GF-D8 (cell line): ENCODE measurements at places on chromosomes 12 and 14.
A peak's percentile ranks its signal among the peaks of the same experiment; 100 is the strongest.

DNA sequence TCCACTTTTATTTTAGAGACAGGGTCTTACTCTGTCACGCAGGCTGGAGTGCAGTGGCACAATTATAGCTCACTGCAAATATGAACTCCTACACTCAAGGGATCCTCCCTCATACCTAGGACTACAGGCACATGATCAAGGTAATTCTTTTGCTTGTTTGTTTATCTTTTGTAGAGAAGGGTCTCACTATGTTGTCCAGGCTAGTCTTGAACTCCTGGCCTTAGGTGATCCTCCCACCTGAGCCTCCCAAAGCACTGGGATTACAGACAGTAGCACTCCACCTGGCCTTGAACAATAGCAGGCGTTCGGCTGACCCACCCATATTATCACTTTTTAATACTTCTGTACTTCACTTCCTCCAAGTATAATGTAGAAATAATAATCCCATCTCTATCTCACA is 1.4 kb upstream of the RACGAP1 start:
- no peak for DNase-seq

GRCh38 chr14:89688507-89689211 is 265.9 kb downstream of the EFCAB11 start:
- DNase-seq, result no peak

DNA sequence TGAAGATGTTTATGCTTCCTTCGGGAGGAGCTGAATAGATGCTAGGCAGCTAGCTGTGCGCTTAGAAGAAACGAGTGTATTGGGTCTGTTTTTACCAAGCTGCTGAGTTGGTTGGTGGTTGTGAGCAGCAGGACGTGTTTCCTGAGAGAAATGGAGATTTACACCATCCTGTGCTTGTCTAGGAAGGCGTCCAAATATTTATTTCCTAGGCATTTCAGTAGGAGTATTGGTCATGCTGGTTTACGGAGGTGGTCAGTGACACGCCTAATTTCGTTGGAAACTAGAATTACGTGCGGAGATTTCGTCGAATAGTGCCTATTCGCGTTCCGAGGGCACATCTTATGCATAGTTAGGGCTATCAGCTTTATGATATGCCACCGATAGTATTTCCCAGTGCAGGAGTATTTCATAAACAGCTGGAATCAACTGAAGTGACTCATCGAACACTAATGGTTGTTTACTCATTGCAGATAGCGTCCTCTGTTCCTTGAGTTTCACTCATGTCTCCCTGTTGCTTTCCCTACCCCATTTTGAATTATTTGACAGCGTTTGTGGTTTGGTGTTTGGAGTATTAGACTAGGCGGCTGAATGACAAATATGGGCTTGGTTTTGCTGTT is 780 bp downstream of the TBC1D15 start:
- DNase-seq, result peak; percentile 1

DNA sequence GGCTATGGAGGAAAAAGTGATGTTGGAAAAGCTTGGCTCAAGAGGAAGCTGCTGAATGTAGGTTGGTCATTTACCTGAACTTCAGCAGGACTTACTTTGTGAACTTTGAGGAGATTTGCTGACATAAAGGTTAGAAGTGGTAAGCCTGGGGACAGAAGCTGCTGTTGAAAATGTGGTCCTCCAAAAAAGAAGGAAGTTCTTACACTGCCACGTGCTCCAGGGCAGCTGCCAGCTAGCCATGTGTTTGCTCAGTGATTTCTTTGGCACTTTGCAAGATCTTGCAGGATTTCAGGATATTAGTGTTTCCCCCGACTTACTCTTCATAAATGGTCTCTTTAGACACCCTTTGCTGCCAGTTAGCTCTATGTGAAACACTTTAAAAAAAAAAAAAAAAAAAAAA is 14.8 kb upstream of the DYRK2 start:
- DNase-seq, result peak; percentile 32

- DNase-seq, result no peak
These were observed 31.9 kb downstream of the RBM19 start for GRCh38 chr12:113934060-113934814.

DNA sequence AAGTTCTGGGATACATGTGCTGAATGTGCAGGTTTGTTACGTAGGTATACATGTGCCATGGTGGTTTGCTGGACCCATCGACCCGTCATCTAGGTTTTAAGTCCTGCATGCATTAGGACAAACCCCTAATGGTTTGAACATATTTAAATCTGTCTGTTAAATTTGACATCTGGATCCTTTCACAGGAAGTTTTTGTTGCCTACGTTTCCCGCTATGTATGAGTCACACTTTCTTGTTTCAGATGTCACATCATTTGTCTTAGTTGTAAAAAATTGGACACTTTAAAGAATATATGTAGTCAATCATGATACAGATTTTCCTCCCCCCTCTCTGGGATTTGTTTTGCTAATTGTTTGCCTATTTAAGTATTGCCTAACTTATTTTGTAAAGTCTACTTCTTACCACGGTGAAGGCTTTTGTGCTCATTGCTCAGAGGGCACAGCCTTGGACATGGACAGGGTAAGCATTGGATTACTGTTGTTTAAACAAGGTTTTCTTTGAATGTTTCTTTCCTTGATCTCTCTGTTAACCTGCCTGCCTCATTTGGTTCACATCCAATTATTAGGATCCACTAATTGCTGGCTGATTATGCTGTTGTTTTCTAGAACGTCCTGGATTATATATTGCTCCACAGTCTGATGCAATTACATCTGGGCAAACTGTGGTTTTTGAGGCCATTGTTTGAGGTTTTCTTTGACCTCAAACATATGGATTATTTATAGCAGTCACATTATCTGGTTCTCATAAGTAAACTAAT is 1441.4 kb downstream of the AACS start:
- DNase-seq, result no peak

GRCh38 chr12:4144676-4145075 is 128.9 kb upstream of the CCND2 start:
- no peak for DNase-seq

GRCh38 chr12:94240171-94240570 is 91.8 kb downstream of the PLXNC1 start:
- DNase-seq, result no peak

DNA sequence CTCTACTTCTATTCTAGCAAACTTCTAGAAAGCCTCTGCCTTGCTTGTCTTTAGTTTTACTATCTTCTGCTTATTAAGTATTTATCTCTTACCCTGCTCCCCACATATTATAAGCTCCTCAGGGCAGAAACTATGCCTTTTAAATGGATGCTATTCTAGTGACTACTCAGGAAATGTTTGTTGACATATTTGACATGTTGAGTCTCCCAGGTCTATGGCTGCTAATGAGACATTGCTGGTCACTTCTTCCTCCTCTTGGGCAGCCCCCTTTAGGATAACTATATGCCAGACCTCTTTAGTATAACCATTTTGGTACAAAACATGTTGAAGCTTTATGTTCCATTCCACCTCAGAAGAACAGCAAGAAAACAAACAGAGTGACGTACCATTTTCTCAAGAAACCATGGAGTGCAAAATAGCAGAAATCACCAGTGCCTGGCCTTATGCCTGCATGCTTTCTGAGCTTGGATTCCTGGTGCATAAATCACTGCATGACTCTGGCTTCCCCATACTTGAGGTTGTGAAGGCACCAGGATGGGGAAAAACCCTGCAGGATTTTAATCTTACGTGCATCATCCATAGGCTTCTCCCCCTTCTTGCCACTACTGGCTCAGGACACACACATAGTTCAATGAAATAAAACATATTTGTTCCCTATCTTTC is 202.6 kb downstream of the TMX1 start:
- DNase-seq, result no peak

GRCh38 chr12:64757771-64758170 is 1.4 kb downstream of the GNS start:
- DNase-seq, result no peak

GRCh38 chr12:19048943-19049342 is 80.6 kb upstream of the PLEKHA5 start:
- no peak for DNase-seq

DNA sequence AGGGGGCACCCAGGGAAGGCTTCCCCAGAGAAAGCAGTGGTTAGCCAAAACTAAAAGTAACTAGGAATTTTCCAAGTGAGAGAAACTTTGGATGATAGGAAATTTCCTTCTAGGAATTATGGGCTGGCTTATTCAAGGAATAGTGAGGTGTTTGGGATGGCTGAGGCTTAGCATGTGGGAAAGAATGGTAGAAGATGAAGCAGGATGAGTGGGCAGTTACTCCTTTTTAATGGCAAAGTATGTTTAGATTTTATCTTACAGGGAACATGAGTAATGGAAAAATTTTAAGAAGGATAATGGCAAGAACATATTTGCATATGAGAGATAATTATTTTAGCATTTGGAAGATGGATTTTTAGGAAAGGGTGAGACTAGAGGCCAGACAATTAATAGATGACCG is 197.6 kb downstream of the SLC38A4 start:
- no peak for DNase-seq

DNA sequence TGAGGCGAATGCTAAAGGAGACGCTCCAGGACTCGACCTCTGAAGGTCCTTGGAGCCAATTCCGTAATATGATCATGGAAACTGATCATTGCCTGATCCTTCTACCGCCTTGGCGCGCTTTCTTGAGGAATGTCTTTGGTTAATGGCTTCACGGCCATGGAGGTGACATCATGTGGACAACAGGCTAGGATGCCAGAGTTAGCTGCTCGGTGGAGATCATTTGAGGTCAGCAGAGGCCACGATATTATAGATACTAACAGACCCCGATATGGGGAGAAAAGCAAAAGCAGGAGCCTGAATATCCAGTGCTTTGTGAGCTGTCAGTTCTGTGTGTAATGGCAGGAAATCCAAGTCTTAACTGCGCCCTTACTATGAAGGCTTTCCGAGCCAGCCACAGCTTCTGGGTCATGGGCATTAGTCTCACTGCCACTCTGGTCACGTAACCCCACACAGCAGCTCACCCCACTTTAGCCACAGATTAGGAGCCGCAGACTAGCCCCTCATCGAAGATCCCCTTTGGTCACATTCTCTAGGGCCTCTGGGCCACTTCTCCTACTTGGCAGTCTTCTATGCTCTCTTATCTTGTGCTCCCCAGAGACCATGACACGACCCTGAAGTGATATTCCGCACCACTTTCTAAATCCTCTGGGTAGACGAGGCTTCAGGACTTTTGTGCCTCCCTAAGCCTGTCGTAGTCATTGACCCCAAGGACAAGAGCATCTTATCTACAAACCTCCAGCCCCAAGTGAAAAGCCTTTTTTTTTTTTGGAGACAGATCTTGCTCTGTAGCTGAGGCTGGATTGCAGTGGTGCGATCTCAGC is 724 bp upstream of the CS start:
- no peak for DNase-seq

DNA sequence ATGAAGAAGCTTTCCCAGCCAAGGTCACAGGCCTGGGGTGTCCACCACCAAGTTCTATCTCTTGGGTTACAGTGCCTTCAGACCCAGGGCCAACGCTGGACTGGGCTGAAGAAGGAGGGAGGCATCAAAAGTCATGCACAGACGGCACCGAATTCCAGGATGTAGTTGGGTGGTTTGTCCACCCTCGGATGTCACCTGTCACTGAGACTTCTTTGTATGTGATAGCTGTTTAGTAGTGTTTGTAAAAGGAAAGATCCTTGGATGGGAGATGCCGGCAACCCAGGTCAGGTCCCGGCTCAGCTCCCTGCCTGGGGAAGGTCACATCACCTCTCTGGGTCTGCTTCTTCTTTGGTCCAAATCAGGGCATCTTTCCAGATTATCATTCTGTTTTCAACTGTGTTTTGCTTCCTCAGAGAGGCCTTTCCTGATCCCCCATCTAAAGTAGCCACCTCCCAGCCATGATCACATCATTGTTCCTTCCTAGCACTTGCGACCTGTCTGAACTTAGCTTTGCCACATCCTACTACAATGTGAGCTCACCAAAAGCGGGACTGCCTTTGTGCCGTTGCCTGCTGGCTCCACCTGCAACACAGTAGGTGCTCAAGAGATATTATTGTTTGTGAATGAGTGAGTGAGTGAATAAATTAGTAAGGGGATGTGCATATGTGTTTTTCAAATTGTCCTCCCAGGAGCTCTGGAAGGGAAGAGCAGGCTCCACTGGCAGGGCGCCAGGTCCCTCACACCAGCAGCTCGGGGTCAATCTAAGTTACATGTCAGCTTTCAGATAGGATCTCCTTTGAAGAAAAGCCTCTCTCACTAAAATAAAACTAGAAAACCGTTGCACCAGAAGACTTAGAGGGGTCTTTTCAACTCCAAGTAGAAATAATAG is 2.1 kb downstream of the TSPAN11 start:
- no peak for DNase-seq

DNA sequence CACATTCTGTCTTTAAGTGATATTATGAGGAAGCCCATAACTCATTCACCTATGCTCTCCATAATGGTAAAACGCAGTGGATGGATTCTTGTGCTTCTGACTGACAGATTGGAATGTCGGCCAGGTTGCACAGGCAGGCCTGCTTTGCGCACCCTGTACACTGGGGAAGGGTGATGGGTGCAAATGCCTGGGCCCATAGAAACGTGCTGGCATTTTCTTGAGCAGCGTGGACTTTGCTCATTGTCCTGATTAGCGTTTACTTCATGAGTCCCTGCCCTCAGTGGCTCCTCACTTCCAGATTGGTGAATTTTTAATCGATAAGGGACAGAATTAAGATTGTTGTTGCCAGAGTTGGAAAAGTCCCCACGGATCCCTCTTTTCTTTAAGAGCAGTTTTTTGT is 80.9 kb upstream of the TRAF3 start:
- no peak for DNase-seq

- no peak for DNase-seq
These were observed 248.3 kb downstream of the PHLDA1 start for GRCh38 chr12:75783093-75783877.

GRCh38 chr14:97380539-97380941 is 583.4 kb downstream of the VRK1 start:
- no peak for DNase-seq

DNA sequence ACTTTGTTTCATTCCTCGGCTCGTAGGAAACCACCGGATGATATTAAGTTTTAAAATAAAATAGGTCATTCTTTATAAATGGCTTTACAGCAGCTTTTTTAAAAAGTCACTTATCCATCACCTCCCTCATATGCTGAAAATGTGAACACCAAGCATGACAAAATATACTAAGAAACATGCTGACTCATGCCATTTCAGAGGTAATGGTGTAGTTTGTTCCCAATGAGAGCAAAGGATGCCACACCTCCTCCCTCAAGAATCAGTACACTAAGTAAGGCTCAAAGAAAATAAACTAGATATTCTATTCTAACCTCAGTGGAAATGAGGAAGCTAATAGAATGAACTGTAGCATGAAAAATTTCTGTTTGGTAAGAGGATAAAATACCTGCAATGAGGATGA is 5.5 kb upstream of the DIO2 start:
- DNase-seq, result no peak

GRCh38 chr14:70108419-70108818 is 80.3 kb downstream of the SLC8A3 start:
- no peak for DNase-seq

DNA sequence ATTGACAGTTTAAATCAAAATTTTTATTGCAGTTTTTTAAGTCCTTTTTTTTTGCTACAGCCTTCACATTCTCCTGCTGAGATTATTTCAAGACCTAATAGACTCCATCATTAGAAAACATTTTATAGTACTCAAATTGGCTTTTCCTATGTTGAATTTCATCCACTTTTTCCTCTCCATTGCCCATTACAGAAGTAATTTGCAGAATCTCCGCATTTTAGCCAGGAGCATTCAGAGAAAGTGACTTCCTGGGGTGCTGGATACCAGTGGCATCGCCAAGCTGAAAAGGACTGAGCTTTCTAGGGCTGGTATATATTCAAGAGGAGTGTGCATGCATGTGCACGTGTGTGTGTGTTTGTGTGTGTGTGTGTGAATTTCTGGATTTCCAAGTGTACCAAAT is 340.8 kb downstream of the PDZRN4 start:
- DNase-seq, result no peak

- DNase-seq, result no peak
These were observed 10.7 kb upstream of the PHC1 start for GRCh38 chr12:8903646-8904045.

- DNase-seq, result no peak
These were observed 57.8 kb upstream of the ZDHHC17 start for GRCh38 chr12:76706101-76706500.
